ENCODE measurements at places on chromosomes 5 and 9. TPM values are rescaled to one million over a fixed set of nuclear protein-coding genes. Genes with fewer than 3 reads are reported as not detected.

DNA sequence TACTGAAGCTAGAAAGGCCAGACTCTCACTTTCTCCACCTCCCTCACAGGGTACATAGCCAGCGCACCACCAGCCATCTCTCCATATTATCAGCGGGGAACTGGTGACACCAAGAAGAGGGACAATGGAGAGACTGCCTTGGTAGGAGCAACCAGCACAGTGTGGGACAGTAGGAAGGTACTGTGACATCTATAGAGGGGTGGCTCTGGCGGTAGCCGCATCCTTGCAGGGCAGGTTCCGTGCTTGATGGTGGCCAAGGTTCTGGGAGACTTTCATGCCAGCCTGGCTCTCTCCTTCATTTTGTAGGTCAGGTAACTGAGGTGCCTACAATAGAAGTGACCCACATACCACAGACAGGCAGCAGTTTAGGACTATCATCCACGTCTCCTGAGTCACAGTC lies 65.5 kb upstream of the SMIM23 start:
- H3K27me3 ChIP-seq: peaks cover 15% of the 10 kb centered on the region
- no peak for DNase-seq
- no peak overlapping the region for H3K4me3 ChIP-seq
- H3K4me1 ChIP-seq: no peaks in the 10 kb centered on the region
- H3K27ac ChIP-seq: no peak overlapping the region
- no peaks in the 10 kb centered on the region for H3K36me3 ChIP-seq

DNA sequence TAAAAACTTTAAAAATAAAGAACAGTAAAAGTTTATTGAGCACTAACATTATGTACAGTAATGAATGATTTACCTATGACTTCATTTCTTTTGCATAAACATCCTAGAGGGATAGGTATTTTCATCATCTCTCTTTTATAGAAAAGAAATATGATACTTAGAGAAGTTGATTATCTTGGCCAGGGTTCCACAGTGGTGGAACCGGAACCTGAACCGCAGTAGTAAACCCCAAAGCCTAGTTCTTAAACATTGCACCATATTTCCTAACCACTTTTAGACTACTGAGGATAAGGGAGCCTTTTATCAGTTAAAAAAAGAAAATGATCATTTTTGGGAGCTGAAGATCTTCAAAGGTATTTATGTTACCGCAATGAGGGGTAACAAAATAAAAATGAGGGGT lies 205.7 kb upstream of the SGCD start:
- H3K27ac ChIP-seq: no peak overlapping the region
- DNase-seq: no peak
- H3K4me1 ChIP-seq: no peaks in the 10 kb centered on the region
- H3K4me3 ChIP-seq: no peak overlapping the region
- no peaks in the 10 kb centered on the region for H3K36me3 ChIP-seq

DNA sequence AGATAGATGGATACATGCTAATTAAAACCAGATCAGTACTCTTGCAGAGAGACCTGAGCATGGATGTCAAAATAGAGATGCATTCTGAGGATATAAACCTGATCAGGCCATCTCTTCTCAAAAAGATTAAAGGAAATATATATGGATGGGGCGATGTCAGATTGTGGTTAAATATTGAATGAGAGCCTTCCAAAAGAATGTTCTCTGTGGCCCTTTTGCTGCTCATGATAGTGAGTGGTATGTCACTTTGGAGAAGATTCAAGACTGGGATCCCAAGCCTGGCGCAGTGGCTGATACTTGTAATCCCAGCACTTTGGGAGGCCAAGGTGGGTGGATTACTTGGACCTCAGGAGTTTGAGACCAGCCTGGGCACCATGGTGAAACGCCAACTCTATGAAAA lies 20.5 kb downstream of the ZNF131 start:
- no peaks in the 10 kb centered on the region for H3K27me3 ChIP-seq
- peaks cover 18% of the 10 kb centered on the region for H3K36me3 ChIP-seq
- no peak for DNase-seq
- H3K4me3 ChIP-seq: no peak overlapping the region

DNA sequence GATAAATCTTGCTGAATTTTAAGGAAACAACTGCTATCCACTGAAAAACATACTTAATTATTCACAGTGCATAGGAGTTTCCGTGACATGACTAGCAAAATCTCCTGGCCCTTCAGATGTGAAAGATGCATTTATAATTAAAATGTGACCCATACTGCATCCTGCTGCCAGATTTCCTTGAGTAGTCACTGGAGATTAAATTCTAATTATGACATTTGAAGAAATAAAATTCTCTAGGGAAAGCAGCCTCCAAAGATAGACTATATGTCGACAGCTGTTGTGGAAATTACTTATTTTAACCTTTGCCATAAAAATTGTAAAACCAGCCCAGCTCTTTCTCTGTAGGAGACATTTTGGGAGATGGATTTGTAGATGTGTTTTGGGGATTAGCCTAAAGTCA lies 193.6 kb upstream of the SMC2 start:
- no peaks in the 10 kb centered on the region for H3K36me3 ChIP-seq
- no peak for DNase-seq
- H3K27ac ChIP-seq: no peak overlapping the region

GRCh38 chr5:36442796-36443195 lies 141.1 kb upstream of the RANBP3L start:
- peaks cover 11% of the 10 kb centered on the region for H3K4me1 ChIP-seq
- no peak overlapping the region for H3K4me3 ChIP-seq
- no peaks in the 10 kb centered on the region for H3K27me3 ChIP-seq
- H3K27ac ChIP-seq: peak overlapping the region; percentile 52
- DNase-seq: no peak

DNA sequence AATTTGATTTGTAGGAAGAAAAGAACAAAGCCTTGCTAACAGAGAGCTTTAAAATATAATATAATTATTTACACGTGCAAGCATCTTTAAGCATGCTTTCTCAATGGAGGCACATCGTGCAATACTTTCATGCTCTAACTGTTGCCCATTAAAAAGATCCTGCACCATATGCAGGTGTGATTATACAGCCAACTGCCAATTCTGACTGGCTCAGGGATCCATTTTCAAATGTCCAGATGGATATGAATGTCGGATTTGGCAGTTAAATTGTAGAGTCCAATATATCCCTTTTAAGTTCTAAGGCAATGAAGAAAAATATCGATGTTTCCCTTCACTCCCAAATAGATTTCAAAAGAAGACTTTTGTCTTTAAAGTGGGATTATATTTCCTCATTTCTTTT lies 416.4 kb upstream of the CD180 start:
- H3K36me3 ChIP-seq: no peaks in the 10 kb centered on the region
- H3K4me3 ChIP-seq: no peak overlapping the region
- no peak for DNase-seq

- H3K36me3 ChIP-seq: no peaks in the 10 kb centered on the region
- no peaks in the 10 kb centered on the region for H3K4me1 ChIP-seq
- H3K4me3 ChIP-seq: no peak overlapping the region
- no peaks in the 10 kb centered on the region for H3K27me3 ChIP-seq
- no peak overlapping the region for H3K27ac ChIP-seq
- no peak for DNase-seq
Measured at GRCh38 chr5:126875303-126875785, 98.4 kb downstream of the LMNB1 start.

DNA sequence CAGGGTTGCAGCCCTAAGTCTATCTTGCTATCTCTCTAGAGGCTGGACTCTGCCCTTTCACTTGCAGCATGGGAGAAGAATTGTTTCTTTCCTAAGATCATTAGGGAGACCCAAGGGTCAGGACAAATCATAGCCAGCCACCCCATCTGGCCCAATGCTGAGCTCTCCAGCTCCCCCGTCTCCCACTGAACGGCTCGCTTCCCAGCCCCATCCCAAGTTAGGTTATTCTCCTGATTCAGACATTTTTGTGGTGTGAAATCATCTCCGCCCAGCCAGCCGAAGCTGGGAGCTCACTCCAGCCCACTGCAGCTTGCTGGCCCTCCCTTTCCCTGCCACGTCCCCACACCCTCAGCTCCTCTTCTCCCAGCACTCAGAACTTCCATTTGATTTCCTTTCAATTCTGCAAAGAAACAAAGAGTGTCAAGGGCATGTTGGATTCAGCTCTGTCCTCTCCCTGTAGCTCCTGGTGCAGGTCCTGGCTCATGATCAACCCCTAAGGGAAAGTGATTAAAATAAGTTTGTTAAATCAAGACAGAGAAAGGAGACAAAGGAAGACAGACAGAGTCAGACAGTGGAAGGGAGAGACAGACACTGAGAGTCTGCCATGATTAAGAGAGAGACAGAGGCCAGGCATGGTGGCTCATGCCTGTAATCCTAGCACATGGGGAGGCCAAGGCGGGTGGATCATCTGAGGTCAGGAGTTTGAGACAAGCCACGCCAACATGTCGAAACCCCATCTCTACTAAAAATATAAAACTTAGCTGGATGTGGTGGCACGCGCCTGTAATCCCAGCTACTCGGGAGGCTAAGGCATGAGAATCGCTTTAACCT lies 12.6 kb upstream of the SPARC start:
- no peak for DNase-seq
- H3K36me3 ChIP-seq: no peaks in the 10 kb centered on the region
- H3K4me3 ChIP-seq: no peak overlapping the region
- H3K27me3 ChIP-seq: no peaks in the 10 kb centered on the region
- H3K27ac ChIP-seq: peak overlapping the region; percentile 1

DNA sequence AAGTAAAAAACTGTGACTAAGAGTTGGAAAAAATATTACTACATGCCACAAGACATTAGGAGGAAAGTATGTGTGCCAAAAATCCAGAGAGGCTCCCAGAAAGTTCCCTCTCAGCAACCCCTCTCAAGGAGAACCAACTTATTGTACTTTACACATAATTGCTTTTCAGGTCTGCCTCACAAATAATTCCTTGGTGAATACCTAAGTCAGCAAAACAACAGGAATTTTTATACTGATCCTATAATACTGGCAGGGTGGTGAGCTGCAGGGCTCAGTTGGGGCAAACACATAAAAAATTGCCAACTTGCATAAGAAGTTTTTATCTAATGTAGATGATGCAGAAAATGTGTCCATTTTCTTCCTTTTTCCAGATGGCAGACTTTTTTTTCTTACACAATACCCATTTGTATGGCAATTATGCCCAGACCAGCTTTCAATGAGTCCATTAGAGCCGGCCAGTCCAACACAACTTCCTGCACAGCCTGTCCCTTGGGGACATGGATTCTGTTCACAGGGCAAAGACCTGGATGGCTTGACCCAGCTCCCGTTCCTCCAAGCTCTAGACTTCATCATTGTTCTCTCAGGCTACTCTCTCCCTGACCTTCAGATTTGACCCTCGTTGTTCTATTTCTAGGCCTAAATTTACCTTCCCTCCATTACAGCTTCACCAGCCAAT lies 31.3 kb downstream of the MARCHF3 start:
- DNase-seq: no peak
- no peak overlapping the region for H3K27ac ChIP-seq
- H3K27me3 ChIP-seq: no peaks in the 10 kb centered on the region
- H3K4me3 ChIP-seq: no peak overlapping the region
- H3K4me1 ChIP-seq: no peaks in the 10 kb centered on the region

DNA sequence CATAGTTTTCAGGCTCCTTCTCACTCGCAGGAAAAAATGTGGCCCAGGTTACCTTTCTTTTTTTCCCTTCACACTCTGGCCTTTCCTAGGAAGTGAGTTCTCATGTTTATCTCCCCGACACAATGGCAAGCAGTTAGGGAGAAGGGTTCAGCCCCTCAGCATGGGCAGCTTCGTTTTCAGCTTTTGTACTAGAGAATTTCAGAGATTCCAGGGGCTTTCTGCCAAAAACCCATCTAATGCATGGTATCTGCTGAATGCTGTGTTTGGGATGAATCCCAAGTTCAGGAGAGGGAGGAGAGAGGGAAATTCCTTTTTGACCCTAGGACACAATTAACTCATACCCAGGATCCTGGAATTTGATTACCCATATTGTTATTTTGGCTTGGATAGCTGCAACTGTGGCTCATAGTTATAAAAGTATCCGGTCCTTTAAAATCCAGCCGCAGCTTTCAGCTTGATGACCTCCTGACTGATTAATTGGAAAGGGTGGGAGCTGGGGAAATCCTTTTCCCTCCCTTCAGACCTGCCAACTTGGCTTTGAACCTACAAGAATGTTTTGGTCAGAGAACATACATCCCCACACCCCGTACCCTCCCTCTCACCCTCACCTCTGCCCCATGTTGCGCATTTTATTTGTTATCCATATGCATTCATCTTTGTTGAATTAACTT lies 78.4 kb downstream of the TMEM252 start:
- no peak overlapping the region for H3K4me3 ChIP-seq
- no peaks in the 10 kb centered on the region for H3K4me1 ChIP-seq
- no peak overlapping the region for H3K27ac ChIP-seq
- no peaks in the 10 kb centered on the region for H3K36me3 ChIP-seq
- DNase-seq: no peak

TXNDC8 gene
- total RNA-seq: not detected

BHMT gene
- 0.44 TPM for total RNA-seq

CCDC180 gene
- 7.9 TPM for total RNA-seq
